Testis (tissue), 5 donors: ENCODE measurements at places on chromosomes 6 and 20.

DNA sequence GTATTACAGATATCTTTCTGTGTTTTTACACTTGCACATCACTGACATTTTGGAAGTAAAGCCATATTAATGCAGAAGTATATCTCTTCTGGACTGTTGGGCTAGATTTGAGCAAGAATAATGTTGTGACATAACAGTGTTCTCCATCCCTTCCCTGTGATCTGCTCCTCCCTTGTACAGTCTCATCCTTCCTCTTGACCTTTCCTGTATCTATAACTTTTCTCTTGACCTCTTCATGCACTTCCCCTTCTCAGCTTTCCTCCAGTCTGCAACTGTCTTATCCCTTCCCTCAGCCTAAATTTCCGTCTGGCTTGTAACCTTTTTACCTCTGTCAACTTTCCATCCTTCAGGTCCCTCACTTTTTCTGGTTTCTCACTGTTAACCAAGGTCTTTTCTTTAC, 29.8 kb downstream of the NCOA3 start:
- DNase-seq, result no peak
- H3K27ac ChIP-seq, result no peak overlapping the region
- no peaks in the 10 kb centered on the region for H3K36me3 ChIP-seq

GRCh38 chr6:37483917-37484785, 15.5 kb downstream of the CCDC167 start:
- H3K27ac ChIP-seq, result no peak overlapping the region
- no peaks in the 10 kb centered on the region for H3K27me3 ChIP-seq
- peak; percentile 72 for DNase-seq
- no peak overlapping the region for H3K4me3 ChIP-seq

DNA sequence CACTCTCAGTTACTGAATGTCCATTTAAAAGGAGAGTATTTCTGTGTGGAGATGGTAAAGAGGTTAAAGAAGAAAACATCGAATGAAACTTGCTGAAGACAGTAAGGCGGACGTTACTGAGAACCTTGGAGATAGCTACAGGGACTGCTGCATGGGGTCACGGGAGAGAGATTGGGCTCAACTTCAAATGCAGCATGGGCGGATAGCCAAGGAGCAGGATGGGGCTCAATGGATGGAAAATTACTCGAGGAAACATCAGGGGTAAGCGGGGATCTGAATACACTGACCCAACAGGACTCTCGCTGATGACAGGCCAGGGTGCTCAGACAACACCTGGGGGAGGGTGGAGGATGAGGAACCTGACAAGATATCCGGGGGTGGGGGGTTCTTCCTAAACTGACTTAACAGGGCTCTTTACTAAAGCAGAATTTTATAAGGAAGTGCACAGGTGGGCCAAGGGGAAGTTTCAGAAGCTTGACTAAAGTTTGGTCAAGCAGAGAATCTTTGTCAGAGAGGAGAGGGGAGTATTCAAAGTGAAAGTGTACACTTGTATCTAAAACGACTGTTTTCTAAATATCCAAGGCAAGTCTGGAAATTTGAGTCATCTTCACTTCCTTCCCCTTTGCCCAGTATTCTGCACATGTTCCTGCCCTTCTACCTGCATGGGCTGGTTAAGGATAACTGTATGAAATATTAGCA, 22.8 kb downstream of the ECT2L start:
- H3K4me3 ChIP-seq, result no peak overlapping the region
- H3K4me1 ChIP-seq, result no peaks in the 10 kb centered on the region

DNA sequence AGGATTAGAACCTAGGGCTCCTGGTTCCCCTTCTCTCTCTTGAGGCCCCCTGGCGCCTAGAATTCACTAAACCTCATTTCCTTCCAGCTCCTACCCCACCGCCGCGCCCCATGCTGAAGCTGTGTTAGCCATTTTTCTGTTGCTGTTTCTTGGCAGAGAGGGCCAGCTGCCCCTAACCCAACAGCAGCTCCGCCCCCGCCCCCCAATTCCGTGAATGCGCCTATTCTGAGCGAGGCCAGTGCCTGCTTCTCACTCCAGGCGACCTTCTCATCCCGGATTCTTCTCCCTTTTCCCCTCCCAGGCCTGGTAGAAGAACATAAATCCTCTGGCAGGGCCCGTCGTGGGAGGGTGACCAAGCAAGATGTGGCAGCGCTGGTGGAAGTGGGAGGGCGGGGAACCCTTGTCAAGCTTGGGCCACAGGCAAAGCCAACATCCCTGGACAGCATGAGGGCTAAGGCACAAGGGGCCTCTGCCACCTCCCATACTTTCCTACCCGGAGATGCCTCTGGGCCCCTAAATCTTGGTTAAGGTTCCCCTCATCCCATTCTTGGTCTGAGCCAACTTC, 518 bp downstream of the RBPJL start:
- H3K4me3 ChIP-seq, result no peak overlapping the region
- H3K27ac ChIP-seq, result no peak overlapping the region
- no peaks in the 10 kb centered on the region for H3K27me3 ChIP-seq
- no peaks in the 10 kb centered on the region for H3K36me3 ChIP-seq

DNA sequence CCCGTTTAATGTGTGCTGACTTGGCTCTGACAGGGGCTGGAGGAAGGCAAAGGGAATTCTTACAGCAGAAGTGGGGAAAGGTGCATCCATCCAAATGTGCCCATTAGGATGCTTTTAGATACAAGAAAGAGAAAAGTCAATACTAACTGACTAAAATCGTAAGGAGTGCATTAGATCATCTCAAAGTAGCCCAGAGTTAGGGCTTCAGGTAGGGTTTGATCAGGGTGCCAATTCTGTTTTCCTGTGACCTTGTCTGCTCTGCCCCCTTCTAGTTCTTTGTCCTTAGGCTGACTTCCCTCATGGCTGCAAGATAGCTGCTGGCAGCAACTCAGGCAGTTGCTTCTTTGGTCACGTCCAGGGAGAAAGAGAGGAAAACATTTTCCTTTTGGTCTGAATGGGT, 240.8 kb downstream of the CDC5L start:
- H3K27ac ChIP-seq, result no peak overlapping the region
- no peak overlapping the region for H3K4me3 ChIP-seq
- peaks cover 8% of the 10 kb centered on the region for H3K4me1 ChIP-seq
- no peaks in the 10 kb centered on the region for H3K36me3 ChIP-seq

DNA sequence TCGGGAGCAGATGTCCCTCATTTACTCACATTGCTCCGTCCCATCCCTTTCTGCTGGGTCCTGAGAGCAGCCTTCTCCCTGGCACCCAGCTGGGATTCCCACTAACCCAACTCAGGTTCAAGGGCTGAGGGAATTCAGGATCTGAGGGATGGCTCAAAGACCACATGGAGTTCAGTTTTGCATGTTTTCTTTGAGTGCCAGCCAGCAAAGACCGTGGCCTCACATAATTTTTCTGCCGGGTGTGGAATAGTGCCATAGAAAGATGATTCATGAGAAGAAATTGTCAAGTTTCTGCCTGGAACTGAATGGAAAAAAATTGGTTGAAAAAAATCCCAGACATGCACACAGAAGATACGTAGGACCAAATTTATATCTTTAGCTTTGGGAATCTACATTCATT, 168.6 kb downstream of the CD83 start:
- no peaks in the 10 kb centered on the region for H3K4me1 ChIP-seq
- no peak for DNase-seq
- H3K27ac ChIP-seq, result no peak overlapping the region
- no peaks in the 10 kb centered on the region for H3K36me3 ChIP-seq

- H3K36me3 ChIP-seq, result no peaks in the 10 kb centered on the region
- H3K27me3 ChIP-seq, result no peaks in the 10 kb centered on the region
- DNase-seq, result no peak
Observed at GRCh38 chr20:16364320-16364687, 208.9 kb downstream of the KIF16B start.

GRCh38 chr6:158080849-158081656, 87.0 kb downstream of the SERAC1 start:
- no peaks in the 10 kb centered on the region for H3K27me3 ChIP-seq
- no peak overlapping the region for H3K4me3 ChIP-seq
- no peak overlapping the region for H3K27ac ChIP-seq
- peaks cover under 1% of the 10 kb centered on the region for H3K4me1 ChIP-seq
- DNase-seq, result no peak
- no peaks in the 10 kb centered on the region for H3K36me3 ChIP-seq

DNA sequence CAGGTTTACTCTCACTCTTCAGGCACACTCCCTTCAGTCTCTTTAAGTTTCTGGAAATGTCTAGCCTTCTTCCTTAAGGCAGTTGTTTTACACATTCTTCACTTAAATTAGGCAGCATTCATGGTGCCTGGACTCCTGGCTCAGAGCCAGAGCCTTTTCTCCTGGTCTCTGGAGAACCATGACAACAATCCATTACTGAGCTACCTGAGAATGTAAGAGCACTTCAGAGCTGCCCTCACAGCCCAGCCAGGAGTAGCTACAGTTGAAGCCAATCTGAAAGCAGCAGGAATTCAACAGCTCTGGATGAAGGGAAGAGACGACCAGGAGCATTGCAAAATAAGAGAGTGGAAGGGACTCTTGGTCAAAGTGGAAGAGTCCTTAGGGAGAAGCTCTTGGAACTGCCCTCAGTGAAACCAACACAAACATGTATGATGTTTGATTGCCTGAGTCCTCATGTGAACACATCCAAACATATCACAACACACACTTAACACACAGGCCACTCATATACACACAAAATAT, 416.8 kb upstream of the SPTLC3 start:
- no peak for DNase-seq
- no peak overlapping the region for H3K4me3 ChIP-seq
- no peaks in the 10 kb centered on the region for H3K27me3 ChIP-seq
- H3K27ac ChIP-seq, result no peak overlapping the region
- no peaks in the 10 kb centered on the region for H3K36me3 ChIP-seq

DNA sequence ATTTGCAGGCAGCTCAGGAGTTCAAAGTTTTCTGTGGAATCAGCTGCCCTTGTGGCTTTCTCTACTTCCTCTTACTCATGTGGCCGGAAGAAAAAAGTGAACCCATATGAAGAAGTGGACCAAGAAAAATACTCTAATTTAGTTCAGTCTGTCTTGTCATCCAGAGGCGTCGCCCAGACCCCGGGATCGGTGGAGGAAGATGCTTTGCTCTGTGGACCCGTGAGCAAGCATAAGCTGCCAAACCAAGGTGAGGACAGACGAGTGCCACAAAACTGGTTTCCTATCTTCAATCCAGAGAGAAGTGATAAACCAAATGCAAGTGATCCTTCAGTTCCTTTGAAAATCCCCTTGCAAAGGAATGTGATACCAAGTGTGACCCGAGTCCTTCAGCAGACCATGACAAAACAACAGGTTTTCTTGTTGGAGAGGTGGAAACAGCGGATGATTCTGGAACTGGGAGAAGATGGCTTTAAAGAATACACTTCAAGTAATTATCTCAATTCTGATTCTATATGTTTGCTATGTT, 1.1 kb downstream of the MGME1 start:
- peaks cover 38% of the 10 kb centered on the region for H3K4me1 ChIP-seq
- peak overlapping the region; percentile 96 for H3K27ac ChIP-seq
- H3K27me3 ChIP-seq, result no peaks in the 10 kb centered on the region
- DNase-seq, result peak; percentile 29
- H3K4me3 ChIP-seq, result peak overlapping the region; percentile 74

- peaks cover 43% of the 10 kb centered on the region for H3K4me1 ChIP-seq
- no peaks in the 10 kb centered on the region for H3K36me3 ChIP-seq
- no peak overlapping the region for H3K27ac ChIP-seq
- H3K27me3 ChIP-seq, result no peaks in the 10 kb centered on the region
Observed at GRCh38 chr20:47660602-47660905, 124.7 kb downstream of the SULF2 start.

- DNase-seq, result no peak
- H3K27me3 ChIP-seq, result no peaks in the 10 kb centered on the region
- no peak overlapping the region for H3K27ac ChIP-seq
Observed at GRCh38 chr20:25244976-25245375, 2.9 kb upstream of the PYGB start.

GRCh38 chr6:93580446-93580845, 161.1 kb upstream of the EPHA7 start:
- H3K36me3 ChIP-seq, result no peaks in the 10 kb centered on the region
- no peak overlapping the region for H3K4me3 ChIP-seq
- no peaks in the 10 kb centered on the region for H3K4me1 ChIP-seq
- H3K27ac ChIP-seq, result no peak overlapping the region
- DNase-seq, result no peak
- no peaks in the 10 kb centered on the region for H3K27me3 ChIP-seq

- H3K36me3 ChIP-seq, result no peaks in the 10 kb centered on the region
Observed at GRCh38 chr6:167679790-167680604, 146.7 kb upstream of the AFDN start.

DNA sequence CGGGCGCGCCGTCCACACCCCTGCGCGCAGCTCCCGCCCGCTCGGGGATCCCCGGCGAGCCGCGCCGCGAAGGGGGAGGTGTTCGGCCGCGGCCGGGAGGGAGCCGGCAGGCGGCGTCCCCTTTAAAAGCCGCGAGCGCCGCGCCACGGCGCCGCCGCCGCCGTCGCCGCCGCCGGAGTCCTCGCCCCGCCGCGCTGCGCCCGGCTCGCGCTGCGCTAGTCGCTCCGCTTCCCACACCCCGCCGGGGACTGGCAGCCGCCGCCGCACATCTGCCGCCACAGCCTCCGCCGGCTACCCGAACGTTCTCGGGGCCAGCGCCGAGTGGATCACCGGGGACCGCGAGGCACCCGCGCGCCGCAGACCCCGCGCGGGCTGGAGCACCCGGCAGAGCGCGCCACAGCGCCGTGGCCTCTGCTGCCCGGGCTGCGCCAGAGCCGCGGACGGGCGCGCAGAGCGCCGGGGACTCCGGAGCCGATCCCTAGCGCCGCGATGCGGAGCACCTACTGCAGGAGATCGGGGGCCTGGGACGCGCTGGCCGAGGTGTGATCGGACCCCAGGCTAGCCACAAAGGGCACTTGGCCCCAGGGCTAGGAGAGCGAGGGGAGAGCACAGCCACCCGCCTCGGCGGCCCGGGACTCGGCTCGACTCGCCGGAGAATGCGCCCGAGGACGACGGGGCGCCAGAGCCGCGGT, at the start of gene BMP2:
TSS of gene BMP2 (plus strand) at position 151 of the 692 bp plus-strand sequence. CDS start 2,441 bp downstream, outside the sequence.
- H3K4me1 ChIP-seq, result peaks cover 6% of the 10 kb centered on the region
- H3K27me3 ChIP-seq, result no peaks in the 10 kb centered on the region
- peak within 1 kb of the TSS; percentile 69 for H3K4me3 ChIP-seq
- peak; percentile 37 for DNase-seq
- peak within 1 kb of the TSS; percentile 40 for H3K27ac ChIP-seq
- no peaks in the 10 kb centered on the region for H3K36me3 ChIP-seq
